ENCODE measurements at places on chromosomes 12 and 14.

DNA sequence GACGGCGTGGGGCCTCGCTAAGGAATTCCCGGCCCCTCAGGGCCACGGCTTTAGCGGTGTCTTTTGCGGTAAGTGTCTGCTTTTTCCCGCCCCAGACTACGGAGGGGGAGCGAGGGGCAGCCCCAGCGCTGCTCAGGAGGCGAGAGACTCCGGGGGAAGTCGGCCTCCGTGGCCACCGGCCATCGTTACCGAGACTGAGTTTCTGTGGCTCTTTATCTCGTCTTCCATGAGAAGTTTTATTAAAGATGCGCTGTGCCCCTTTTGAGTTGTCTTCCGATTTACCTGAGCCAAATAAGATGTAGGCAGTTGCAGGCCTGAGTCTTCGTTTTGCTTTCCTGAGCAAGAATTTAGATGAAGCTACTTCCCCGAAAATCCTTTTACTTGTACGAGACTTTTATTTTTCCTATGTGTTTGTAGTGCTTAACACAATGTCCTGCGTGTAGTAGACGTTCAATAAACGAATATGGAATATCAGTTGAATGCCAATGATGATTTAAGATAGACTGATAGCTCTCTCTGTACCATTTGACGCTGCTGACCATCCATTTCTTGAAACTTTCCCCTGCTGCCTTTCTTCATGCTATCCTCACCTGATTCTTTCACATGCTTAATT is 462 bp downstream of the SRP54 start:
- no peak overlapping the region for H3K4me3 ChIP-seq
- H3K36me3 ChIP-seq: peaks cover 5% of the 10 kb centered on the region
- H3K4me1 ChIP-seq: peaks cover 38% of the 10 kb centered on the region
- H3K27ac ChIP-seq: no peak overlapping the region

DNA sequence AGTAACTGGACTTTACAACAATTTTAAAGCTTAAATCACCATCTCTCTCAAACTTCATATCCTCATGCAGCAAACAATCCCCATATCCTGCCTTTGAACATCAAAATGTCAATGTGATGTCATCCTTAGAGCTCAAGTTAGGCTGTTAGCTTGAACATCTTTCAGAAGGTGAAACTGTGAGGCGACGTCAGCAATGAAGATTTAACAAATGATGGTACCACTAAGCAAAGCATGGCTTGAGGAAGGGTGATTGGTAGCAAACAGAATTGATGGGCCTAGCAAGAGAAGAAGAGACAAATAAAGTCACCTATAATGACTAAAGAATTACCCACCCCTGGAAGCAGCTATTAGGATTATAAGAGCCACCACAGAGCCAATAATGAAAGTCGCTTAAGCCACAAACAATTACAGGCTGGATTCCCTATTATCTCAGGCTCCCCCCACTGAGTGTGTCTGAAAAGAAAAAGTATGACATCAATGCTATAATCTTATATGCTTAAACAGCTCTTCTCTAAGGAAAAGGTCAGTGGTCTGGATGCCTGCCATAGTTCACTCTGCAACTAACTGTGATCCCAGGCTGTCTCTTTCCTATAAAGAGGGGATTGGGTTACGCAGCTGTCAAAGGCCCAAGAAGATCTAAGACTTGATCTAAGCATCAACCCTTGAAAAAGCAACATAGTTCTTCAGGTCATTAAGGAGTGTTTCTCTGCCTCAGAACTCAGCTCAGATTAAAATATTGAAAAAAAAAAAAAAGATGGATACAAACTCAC is 18.1 kb downstream of the EGLN3 start:
- H3K36me3 ChIP-seq: no peaks in the 10 kb centered on the region
- DNase-seq: no peak
- no peak overlapping the region for H3K27ac ChIP-seq
- no peak overlapping the region for H3K4me3 ChIP-seq
- H3K4me1 ChIP-seq: no peaks in the 10 kb centered on the region
- no peaks in the 10 kb centered on the region for H3K27me3 ChIP-seq

- H3K4me3 ChIP-seq: no peak overlapping the region
- DNase-seq: no peak
- peaks cover 76% of the 10 kb centered on the region for H3K27me3 ChIP-seq
- no peak overlapping the region for H3K27ac ChIP-seq
- H3K4me1 ChIP-seq: peaks cover 12% of the 10 kb centered on the region
Measured at GRCh38 chr14:28772613-28773012, 6.0 kb downstream of the FOXG1 start.

DNA sequence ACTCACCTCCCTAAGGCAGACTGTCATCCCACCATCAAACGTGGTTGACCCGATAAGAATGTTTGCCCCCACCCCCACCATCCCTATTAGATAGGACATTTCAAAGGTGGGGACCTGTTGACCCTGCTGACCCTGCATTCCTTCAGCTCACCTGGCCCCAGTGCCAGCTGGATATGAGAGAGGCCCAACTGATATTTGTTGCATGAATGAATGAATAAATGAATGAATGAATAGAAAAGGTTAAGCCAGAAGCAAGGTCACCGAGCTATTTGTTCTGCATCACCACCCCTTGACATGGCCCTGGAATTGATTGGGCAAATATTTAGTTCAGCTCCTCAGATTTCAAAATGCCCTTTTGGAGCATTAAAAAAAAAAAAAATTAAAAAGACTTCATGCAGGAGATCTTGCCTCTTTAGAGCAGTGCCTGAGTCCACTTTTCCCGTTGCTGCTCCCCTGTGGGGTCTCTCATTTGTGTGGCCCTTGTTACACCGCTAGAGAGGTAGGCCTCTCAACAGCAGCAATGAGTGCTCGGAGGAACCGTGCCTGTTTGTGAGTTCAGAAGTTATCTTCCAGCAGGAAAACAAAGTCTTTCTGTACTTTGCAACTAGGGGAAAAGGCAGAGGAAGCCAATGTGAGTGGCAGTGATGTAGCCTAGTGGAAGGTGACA is 8.5 kb upstream of the SERPINA5 start:
- no peaks in the 10 kb centered on the region for H3K27me3 ChIP-seq
- H3K27ac ChIP-seq: no peak overlapping the region
- no peak overlapping the region for H3K4me3 ChIP-seq
- no peaks in the 10 kb centered on the region for H3K4me1 ChIP-seq

DNA sequence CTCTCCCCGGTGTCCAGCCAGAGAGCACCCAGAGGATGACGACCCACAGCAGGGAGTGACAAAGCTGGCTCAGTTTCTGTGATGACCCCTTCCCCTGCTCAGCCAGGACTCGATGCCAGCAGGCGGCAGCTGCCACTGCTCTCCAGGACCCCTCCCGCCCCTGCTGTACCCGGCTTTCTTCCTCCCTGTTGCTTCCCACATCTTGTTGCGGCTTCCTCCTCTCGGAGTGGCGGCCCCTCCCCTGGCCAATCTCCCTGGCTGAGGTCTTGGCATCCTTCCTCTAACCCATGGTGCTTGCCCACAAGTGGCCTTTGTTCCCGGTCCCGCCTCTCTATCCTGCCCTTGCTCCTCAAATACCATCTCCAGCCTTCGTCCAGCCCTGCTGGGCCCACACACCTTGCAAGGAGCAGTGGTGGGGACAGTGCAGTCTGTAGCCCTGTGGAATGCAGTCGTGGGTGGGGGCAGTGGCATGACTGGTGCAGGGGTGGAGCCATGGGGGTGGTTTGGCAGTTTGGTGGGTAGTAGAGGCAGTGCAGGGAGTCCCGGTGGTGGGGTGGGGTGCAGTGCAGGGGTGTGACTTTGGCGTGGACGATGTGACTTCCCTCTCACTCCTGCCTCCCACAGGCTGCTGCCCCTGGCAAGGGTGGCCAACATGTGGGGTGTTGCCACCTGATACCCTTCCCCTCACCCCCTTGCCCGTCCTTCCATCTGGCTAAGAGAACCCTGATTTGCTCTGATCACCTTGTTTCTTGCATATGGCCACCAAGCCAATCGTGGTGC is 16.3 kb upstream of the BEGAIN start:
- DNase-seq: peak; percentile 3
- peaks cover 4% of the 10 kb centered on the region for H3K36me3 ChIP-seq
- no peak overlapping the region for H3K4me3 ChIP-seq
- no peaks in the 10 kb centered on the region for H3K4me1 ChIP-seq
- peaks cover 7% of the 10 kb centered on the region for H3K27me3 ChIP-seq
- no peak overlapping the region for H3K27ac ChIP-seq

- no peak overlapping the region for H3K4me3 ChIP-seq
- peak overlapping the region; percentile 94 for H3K27ac ChIP-seq
- DNase-seq: no peak
- no peaks in the 10 kb centered on the region for H3K36me3 ChIP-seq
Measured at GRCh38 chr14:35331605-35332516, 39.7 kb downstream of the PSMA6 start.

DNA sequence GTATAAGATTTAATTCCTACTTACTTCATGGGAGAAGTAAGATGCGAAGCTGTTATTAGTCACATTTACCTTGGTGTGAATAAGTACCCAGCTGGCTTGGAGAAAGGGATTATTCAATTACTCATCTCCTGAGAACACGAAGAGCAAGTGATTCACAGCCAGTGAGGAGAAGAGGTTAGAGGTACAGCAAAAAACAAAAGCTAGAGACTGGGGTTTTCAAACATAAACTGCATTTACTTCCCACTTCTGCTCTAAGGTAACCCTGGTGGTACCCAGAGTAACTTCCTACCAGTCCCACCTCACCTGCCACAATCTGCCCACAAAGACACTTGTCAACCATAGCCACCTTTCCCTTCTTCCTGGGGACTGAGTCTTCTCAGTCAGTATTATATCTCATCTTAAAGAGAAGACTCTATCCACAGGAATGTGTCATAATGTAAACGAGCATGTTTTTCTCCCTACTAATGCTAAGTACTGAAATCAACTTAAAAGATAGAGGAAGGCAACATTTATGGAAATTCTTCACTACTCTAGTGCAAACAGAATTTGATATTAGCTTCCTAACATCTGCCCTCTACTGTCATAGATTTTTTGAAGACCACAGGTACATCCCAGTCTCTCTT is 6.0 kb upstream of the IL22 start:
- DNase-seq: peak; percentile 50
- H3K36me3 ChIP-seq: no peaks in the 10 kb centered on the region
- H3K4me1 ChIP-seq: peaks cover 24% of the 10 kb centered on the region
- no peak overlapping the region for H3K4me3 ChIP-seq
- H3K27me3 ChIP-seq: peaks cover 16% of the 10 kb centered on the region

DNA sequence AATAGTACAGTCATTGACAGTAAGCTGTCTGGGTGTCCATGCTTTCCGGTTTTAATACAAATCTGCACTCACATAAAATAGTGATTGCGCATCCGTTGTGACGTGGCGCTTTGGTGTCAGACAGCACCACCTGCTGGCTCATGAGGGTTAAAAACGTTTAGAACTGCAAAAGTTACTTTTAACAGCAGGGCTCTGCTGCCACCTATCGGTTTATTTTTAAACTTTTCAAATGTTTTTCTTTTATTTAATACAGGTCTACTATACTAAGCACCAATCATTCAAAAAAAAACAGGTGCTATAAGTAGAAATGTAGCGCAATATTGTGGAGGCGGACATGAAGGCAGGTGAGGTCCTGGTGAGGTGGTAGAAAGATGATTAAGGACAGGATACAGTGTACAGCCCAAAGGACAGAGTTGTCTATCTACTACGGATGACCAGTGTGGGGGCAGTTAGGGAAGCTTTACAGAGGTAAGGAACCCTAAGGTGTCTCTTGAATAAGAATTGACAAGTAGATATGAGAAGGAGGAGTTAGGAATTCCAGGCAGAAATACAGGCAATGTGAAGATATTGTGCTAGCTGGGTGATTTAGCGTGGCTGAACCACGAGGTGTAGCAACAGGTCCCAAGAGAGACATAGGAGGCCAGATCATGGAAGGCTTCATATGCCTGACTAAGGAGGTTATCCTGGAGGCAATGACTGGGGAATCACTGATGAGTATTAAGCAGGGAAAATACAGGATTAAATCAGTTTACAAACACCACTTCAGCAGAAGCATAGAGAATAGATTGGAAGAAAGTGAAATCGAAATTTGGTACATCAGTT is 91.5 kb upstream of the PRB2 start:
- H3K4me3 ChIP-seq: no peak overlapping the region
- no peak overlapping the region for H3K27ac ChIP-seq
- H3K36me3 ChIP-seq: no peaks in the 10 kb centered on the region

DNA sequence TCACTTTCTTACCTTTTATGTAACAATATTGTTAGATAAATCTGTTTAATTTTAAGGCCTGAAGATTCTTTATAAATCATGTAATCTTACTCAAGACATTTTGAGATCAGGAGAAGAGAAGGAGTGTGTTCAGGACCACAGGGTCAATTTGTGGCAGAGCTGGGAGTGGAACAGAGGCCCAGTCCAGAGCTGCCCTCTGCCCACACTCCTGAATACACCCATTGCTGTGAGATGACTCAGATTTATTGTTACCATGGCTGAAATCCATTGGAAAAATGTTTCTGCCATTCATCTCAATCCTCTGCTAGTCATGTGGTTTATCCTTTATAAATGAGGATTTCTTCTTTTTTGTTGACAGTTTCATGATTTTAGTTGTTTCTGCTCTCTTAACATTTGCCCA is 100.5 kb upstream of the STXBP6 start:
- no peak overlapping the region for H3K4me3 ChIP-seq
- no peak for DNase-seq
- no peaks in the 10 kb centered on the region for H3K4me1 ChIP-seq
- peaks cover 7% of the 10 kb centered on the region for H3K27me3 ChIP-seq
- H3K27ac ChIP-seq: no peak overlapping the region
- H3K36me3 ChIP-seq: no peaks in the 10 kb centered on the region

GRCh38 chr12:120406069-120406468 is 31.8 kb upstream of the COX6A1 start:
- no peak overlapping the region for H3K4me3 ChIP-seq
- H3K36me3 ChIP-seq: no peaks in the 10 kb centered on the region
- H3K27me3 ChIP-seq: no peaks in the 10 kb centered on the region
- peaks cover 2% of the 10 kb centered on the region for H3K4me1 ChIP-seq
- no peak overlapping the region for H3K27ac ChIP-seq

DNA sequence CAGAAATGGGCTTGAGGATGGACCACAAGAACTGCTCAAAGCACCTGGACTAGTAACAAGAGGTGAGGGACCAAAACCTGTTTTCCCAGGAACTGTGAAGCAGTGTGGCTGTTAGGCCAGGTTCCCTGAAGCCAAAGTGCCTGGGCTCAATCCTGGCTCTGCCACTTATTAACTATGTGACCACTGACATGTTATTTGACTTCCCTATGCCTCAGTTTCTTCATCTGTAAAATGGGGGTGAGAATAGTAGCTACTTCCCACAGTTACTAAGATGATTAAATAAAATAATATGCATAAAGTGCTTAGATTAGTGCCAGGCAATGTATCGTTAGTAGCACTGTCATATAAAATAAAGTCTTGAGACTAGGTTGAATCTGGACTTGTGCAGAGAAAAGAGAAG is 25.6 kb downstream of the SMUG1 start:
- DNase-seq: no peak
- H3K4me3 ChIP-seq: no peak overlapping the region
- no peaks in the 10 kb centered on the region for H3K36me3 ChIP-seq
- H3K4me1 ChIP-seq: no peaks in the 10 kb centered on the region

GRCh38 chr14:61444215-61444768 is 122.9 kb downstream of the PRKCH start:
- H3K4me3 ChIP-seq: peak overlapping the region; percentile 66
- H3K36me3 ChIP-seq: peaks cover 27% of the 10 kb centered on the region
- H3K27ac ChIP-seq: peak overlapping the region; percentile 96
- peaks cover 93% of the 10 kb centered on the region for H3K4me1 ChIP-seq
- peak; percentile 90 for DNase-seq

All from activated naive CD4-positive, alpha-beta T cell treated with anti-CD3 and anti-CD28 coated beads for 36 hours (primary cell).